NCI-H187 (cell line): ENCODE measurements at places on chromosomes 2 and 18.

GRCh38 chr2:29084554-29084953 is 10.2 kb upstream of the PCARE start:
- DNase-seq: no peak

DNA sequence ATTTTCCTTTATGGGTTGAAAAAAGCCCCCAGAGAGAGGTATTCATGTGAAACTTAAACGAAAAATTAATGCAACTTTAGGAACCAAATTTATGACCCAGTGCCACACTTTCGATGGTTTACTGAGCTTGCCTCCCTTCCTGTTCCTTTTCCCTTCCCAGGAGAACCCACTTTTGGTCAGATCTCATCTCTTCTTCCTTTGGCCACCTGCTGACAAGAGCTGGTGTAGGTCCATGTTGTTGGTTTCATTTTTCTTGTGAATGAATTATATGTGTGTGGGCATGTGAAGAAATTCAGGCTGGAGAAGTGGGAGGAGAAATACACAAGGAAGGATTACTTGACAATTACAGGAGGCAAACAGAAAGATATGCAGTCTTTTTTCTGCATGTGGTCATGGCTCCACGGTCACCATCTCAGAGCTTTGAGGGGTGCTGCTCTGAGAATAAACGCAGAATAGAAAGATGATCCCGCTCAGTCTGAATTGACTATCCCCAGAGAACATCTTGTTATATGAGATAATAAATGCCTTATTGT is 111.3 kb upstream of the TCF4 start:
- no peak for DNase-seq

DNA sequence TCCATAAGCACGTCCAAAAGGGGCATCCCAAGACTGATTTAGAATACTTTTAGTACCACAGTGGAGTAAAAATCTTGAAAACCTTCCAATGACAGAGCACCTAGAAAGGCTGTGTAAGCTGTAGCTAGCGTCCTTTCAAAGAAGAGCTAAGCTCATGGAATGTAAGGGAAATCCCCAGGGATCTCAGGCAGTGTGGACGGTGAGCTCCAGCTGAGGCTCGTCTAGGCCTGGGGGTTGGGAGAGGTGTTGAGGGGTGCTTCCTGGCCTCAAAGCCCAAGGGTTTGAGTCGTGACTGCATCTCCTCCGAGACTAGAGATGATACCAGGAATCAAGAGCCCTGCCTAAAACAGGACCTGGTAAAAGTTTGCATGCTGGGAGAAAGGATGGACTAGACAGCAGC is 7.6 kb downstream of the CTIF start:
- no peak for DNase-seq

DNA sequence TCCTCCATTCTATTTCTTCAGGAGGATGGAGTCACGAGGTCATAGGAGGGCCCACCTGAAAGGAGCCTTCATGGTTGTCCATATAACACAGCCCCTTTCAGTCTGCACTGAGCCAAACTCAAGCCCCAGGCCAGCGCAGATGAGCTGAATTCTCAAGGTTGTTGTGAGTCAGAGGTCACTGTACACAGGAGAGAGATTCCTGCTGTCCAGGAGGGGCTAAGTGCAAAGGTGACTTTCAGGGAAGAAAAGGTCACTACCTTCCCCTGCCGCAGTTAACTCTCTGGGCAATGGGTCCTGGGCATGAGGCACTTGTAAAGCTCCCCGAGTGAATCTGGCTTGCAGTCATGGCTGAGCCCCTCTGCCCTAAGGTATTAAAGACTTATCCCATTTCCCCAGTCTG is 150.7 kb downstream of the CTIF start:
- DNase-seq: no peak

- DNase-seq: no peak
These were observed 45.3 kb upstream of the CTLA4 start for GRCh38 chr2:203822240-203822639.

GRCh38 chr2:234322766-234323465 is 174.0 kb downstream of the ARL4C start:
- DNase-seq: no peak

- no peak for DNase-seq
These were observed 62.2 kb downstream of the MFSD6 start for GRCh38 chr2:190470256-190470826.

- no peak for DNase-seq
These were observed 433.7 kb upstream of the TNP1 start for GRCh38 chr2:217293607-217294006.

DNA sequence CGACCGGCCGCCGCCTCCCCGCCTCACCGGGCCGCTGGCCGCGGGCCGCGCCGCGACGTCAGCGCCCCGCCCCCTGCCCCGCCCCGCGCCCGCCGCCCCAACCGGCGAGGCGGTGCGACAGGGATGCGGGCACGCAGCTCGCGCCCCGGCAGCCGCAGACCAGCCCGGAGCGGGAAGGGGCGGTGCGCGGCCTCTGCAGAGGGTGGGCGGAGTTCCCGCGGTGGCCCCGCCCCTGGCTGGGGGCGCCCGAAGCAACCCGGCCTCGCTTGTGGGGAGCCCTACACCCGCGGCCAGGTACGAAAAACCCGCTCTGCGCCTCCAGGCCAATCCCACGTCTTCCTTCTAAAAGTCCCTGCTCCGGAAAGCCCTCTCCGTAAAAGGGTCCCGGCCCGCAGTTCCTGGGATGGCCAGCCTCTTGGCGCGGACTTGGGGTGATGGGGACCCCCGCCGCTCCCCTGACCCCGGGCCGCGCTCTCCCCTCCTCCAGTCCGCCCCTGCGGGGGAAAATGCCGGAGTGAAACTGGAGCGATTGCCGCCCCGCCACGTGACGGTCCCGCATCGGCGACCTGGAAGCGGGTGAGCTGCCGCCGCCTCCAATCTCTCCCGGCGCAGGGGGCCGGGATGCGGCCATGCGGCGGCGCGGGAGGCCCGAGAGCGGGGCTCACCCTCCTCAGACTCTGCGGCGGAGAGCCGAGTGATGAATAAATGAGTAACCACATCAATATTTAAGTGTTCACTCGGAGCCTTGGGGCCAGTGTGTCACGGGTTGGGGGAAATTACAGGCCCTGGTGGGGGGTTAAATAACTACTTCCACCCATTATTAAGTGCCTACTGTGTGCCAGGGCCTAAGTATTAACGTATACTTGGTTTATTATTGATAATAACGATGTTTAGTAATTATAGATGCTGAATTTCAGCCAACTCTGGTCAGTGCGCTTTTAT is at the start of gene RAB11FIP5:
RAB11FIP5 (minus strand) TSS at position 36 of the 942 bp plus-strand sequence. CDS start 171 bp downstream, outside the sequence.
- DNase-seq: no peak

- DNase-seq: no peak
These were observed 26.5 kb upstream of the KCNS3 start for GRCh38 chr2:17851731-17852585.

DNA sequence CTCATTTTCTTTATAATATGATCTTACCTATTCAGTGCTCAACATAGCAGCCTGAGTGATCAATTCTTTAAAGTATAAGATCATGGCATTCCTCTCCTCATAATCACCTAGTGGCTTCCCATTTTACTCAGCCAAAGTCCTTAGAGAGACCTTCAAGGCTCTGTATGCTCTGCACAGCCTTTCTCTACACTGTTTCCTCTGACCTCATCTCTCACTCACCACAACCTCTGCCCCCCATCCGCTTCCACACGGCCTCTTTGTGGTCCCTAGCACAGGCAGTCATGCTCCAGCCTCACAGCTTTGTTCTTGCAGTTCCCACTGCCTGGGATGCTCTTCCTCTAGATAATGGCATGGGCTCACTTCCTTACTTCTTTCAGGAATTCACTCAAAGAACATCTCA is 109.2 kb downstream of the HIBCH start:
- no peak for DNase-seq

DNA sequence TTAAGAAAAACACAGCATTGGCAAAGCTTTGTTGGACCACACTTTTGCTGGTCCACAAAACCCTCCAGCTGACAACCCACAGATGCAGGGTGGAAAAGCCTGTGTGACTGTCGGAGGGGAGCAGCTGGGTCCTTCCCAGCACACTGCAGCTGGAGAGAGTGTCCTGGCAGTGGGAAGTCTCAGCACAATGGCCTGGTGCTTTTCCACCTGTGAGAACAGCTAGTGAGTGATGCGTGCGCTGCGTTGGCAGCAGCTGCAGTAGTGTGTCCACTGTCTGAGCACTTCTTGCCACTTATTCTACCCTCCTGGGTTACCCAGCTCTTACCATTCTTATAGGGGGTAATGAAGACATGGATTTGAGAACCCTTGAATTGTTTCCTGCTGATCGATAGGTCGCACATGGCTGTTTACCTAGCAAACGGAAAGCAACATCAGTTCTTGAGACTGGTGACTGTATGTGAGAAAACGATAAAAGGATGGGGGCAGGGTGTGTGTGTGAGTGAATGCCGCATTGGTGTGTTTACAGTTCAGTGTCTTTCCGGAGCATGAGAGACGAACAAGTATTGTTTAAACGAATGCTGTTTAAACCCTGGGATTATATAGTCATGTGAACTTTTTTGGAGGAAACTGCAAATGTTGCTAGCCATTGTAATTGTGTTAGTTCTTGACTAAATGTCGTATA is 69.7 kb downstream of the LYPD6 start:
- DNase-seq: no peak

DNA sequence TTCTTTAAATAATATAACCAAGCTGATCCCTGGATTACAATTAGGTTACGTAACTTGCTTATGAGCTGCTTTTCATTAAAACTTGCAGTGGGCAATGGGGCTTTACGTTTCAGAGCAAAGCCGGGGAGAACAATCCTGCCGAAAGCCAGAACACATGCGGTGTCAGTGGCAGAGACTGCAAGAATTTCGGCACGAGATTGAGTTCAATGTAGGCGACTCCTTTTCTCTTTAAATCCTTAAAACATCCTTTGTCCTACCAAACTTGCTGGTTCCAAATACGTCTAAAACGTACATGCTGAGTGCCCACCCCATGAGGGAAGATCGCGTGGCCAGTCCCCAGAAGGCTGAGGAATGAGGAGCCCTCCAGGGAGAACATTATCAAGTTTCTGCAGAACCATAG is 36.8 kb upstream of the NCOA1 start:
- no peak for DNase-seq

- DNase-seq: no peak
These were observed 177.5 kb downstream of the CD8B2 start for GRCh38 chr2:106664669-106665068.

DNA sequence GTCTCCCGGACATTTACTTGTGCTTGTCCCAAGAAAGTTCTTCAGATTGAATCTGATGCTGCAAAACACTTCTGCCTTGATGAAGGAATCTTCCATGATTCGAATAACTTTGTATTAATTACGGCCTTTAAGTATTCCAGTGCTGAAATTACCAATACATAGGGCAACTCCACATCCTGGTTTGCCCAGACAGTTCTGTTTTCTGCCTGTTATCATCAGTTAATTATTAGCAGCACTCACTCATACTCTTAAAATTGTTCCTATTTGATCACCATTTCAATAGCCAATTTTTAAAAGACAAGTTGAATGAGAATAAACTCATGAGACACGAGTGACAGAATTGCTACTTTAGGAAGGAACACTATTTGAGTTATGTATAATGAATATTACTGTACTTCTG is 620.7 kb upstream of the ZEB2 start:
- no peak for DNase-seq

GRCh38 chr2:7771781-7772180 is 854.6 kb downstream of the RNF144A start:
- no peak for DNase-seq

- DNase-seq: no peak
These were observed 202.1 kb downstream of the ANKRD30B start for GRCh38 chr18:14949800-14950664.

GRCh38 chr2:112048887-112049286 is 6.2 kb upstream of the TMEM87B start:
- peak; percentile 2 for DNase-seq

GRCh38 chr2:120253021-120253882 is 600 bp downstream of the RALB start:
- no peak for DNase-seq

DNA sequence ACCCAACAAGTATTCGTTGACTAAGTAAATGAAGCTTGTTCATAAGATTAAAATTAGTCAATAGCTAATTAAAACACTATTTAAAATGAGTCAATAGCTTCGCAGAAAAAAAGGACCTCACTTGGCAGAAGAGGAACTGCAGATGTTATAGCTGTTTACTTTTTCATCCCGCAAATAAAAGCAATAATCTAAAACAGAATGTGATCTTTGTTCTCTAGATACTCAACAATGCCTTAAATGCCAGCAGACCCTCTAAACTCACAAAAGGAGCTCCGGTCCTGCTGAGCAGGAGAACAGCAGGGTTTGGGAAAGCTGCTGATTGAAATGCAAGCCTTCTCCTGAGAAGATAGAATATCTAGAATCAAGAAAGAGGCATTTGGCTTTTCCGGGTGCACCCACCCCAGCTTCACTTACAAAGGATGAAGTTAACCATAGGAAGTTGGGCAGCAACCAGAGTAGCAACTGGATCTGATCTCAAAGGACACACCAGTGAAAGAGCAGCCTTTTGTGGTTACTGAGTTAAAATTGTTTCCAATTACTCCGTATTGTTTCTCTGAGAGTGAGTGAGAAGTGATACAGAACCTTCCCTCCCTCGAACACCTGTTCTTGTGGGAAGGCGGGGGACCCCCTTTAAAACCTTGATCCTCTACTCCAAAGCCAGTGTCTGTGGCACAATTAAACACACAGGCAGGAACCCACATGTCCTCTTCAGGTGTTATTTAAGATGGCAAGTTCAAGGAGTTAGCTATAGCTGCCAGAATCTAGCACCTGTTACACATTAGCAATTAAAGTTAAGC is 6.8 kb downstream of the CCBE1 start:
- DNase-seq: peak; percentile 13

DNA sequence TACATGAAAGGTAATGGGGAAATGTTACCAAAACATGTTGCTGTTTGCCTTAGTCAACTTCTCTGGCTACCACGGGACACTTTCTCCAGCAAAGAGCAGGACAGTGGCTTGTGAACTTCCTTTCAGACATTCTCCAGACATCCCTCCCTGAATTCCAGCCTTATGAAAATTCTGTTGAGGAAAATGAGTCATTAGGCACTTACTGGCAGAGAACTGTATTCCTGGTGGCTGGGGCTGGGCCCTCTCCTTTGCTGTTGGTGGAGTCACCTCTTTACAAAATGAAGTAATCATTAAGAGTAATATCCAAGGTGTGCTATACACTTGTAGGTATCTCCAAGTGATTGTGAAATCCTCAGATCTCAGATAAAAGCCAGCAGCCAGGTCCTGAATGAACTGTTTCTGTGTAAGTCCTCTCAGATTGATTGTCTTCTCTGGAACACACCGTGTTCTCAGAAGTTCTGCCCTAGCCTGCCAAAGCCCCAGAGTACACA is 1.3 kb upstream of the FAP start:
- DNase-seq: no peak

DNA sequence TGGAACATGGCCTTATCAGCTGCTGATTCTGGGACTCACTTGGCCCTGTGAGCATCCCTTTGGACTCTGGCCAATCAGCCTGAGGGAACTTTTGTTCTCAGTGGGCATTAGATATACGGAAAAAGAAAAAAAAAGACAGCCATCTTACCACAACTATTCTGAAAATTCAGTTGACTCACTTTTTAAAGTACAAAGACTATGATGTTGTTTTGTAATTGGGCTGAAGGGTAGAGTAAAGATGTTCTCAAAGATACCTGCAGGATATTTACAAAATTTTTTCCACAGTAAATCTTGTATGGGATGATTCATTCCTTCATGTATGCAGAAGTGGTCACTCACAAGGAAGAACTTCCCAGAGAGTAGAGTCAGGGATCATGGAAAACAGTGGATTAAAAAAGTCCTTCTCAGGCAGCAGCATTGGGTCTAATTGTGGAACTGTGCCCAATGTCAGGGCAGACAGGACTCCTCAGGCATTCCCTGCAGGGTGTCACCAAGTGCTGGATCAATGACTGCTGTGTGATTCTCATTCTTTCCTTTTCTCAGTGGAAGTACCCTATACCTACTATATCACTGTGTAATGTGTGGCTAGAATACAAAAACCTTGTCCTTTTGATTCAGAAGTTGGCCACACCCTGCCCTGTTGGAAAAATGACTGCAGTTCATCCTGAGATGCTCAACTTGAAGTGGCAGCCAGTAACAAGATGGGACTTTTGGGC is 35.4 kb downstream of the SULT1C4 start:
- no peak for DNase-seq
